ENCODE measurements at places on chromosomes 7 and 10. TPM values are rescaled to one million over a fixed set of nuclear protein-coding genes. Genes with fewer than 3 reads are reported as not detected.

DNA sequence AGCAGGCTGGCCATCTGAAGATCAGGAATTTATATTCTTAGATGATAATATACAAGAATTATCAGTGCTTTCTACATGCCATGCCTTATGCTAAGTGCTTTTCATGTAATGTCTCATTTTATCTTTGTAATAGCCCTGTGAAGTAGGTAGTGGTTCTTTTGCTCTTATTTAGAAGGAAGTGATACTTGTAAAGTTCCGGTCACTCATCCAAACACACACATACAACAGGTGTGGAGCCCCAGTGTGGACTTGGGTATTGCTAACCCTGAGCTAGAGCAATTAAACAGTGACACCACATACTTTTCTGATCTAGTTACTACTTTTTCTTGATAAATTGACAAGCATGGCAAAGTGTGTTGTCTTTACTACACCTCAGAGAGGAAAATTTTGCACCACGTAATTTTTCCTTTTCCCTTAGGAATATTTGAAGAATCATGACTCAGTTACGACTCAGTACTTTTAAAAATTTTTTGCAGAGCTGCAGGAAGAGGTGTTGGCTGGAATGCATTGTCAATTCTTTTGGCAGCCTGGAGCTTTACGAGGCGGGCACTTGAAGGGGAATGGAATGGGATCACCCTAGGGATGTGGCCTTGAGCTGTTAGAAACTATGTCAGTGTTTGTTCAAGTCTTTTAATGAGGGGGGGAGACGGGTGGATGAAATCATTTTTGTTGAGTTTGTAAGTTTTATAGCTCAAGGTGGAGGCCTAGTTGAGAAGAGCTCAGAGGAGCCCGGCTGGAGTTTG lies 212.5 kb upstream of the CELF2 start:
- H3K27ac ChIP-seq = no peak overlapping the region
- no peaks in the 10 kb centered on the region for H3K36me3 ChIP-seq
- H3K27me3 ChIP-seq = no peaks in the 10 kb centered on the region

- DNase-seq = no peak
- no peak overlapping the region for H3K4me3 ChIP-seq
- H3K27ac ChIP-seq = no peak overlapping the region
These were observed 33.2 kb upstream of the CALU start for GRCh38 chr7:128705891-128706333.

DNA sequence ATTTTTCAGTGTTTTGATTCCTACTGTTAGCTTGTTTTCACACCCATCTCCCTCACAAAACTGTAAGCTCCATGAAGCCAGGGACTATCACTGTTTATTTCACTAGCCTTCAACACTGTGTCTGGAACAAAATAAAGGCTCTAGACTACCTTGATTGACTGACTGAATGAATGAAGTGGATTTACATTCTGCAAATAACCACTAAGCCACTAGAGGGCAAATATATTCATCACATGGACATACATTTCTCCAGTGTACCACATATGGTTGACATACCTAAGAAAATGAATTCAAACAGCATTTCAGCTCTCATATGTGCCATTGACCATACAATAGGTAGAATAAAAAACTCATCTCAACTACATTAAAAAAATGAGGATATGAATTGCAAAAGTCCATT lies 185.9 kb downstream of the RAB11FIP2 start:
- H3K27ac ChIP-seq = no peak overlapping the region
- no peak overlapping the region for H3K4me3 ChIP-seq
- no peak for DNase-seq
- H3K27me3 ChIP-seq = no peaks in the 10 kb centered on the region
- H3K4me1 ChIP-seq = no peaks in the 10 kb centered on the region

DNA sequence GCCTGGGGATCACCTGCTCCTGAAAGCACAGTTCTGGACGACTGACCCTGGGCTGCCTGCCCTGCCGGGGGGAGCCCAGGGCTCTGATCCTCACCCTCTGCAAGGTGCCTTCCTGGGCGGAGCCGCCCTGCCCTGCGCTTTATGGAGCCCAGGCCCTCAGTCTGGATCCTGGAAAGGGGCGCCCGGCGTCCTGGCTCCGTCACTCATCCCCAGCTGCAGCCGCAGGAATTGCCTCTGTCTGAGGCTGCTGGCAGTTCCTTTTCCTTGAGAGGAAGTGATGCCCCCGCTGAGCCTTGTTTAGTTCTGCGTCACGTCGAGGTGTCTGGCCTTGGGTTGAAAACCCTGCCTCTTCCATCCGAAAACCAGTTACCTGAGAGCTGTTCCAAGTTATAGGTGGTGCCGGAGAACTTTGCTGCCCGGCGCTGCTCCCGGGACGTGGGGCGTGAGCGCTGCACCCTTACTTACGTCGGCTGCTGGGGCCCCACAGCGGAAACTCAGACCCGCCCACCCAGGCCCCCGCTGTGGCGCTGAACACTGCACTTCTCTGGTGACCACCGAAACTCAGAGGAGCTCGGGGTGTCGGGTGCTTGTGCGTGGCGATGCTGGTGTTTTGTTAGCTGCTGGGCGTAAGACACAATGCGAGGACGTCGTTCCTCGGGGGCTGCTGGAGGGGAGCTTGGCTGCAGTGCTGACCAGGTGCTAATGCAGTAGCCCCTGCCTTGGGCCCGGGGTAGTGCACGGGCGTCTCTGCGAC lies 5.4 kb downstream of the MAFK start:
- no peak overlapping the region for H3K4me3 ChIP-seq
- no peak for DNase-seq
- peaks cover 27% of the 10 kb centered on the region for H3K4me1 ChIP-seq
- peak overlapping the region; percentile 94 for H3K27ac ChIP-seq

OR6B1 gene
- not detected for total RNA-seq

TPST1 gene
- 4.3 TPM for total RNA-seq

- no peaks in the 10 kb centered on the region for H3K4me1 ChIP-seq
- H3K27me3 ChIP-seq = no peaks in the 10 kb centered on the region
- H3K36me3 ChIP-seq = no peaks in the 10 kb centered on the region
- no peak overlapping the region for H3K27ac ChIP-seq
These were observed 100.2 kb downstream of the ATXN7L1 start for GRCh38 chr7:105776068-105776790.

DNA sequence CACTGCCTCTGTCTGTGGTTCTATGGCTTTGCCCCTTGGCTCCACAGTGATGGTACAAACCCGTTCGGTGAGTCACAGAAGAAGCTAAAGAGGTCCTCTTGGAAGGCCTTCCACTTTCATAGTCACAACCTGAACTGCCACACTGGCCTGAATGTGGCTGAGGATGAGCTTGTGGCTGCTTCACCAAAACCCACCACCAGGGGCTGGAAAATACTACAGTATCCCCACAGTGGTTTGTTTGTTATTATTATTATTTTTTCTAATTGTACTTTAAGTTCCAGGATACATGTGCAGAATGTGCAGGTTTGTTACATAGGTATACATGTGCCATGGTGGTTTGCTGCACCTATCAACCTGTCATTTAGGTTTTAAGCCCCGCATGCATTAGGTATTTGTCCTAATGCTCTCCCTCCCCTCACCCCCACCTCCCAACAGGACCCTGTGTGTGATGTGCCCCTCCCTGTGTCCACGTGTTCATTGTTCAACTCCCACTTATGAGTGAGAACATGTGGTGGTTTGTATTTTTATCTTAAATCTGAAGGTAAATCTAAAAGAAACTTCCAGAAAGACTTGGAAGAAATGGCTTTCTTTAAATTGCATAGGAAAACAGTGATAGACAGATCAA lies 160.8 kb upstream of the NPSR1 start:
- H3K36me3 ChIP-seq = no peaks in the 10 kb centered on the region
- H3K4me3 ChIP-seq = no peak overlapping the region
- H3K27me3 ChIP-seq = no peaks in the 10 kb centered on the region

PSD gene
- 2.7 TPM for total RNA-seq

GRCh38 chr10:3942937-3943489 lies 158.0 kb upstream of the KLF6 start:
- no peaks in the 10 kb centered on the region for H3K27me3 ChIP-seq
- DNase-seq = no peak
- no peak overlapping the region for H3K4me3 ChIP-seq
- no peak overlapping the region for H3K27ac ChIP-seq
- no peaks in the 10 kb centered on the region for H3K36me3 ChIP-seq

- H3K27me3 ChIP-seq = no peaks in the 10 kb centered on the region
- H3K36me3 ChIP-seq = no peaks in the 10 kb centered on the region
- no peaks in the 10 kb centered on the region for H3K4me1 ChIP-seq
- no peak overlapping the region for H3K27ac ChIP-seq
- no peak overlapping the region for H3K4me3 ChIP-seq
- DNase-seq = no peak
These were observed 18.1 kb downstream of the MINDY4 start for GRCh38 chr7:30789334-30789711.

SORCS1 gene
- total RNA-seq = 0.85 TPM

TECTB gene
- not detected for total RNA-seq

SSC4D gene
- total RNA-seq = 3.2 TPM

FZD8 gene
- 6.6 TPM for total RNA-seq

DNA sequence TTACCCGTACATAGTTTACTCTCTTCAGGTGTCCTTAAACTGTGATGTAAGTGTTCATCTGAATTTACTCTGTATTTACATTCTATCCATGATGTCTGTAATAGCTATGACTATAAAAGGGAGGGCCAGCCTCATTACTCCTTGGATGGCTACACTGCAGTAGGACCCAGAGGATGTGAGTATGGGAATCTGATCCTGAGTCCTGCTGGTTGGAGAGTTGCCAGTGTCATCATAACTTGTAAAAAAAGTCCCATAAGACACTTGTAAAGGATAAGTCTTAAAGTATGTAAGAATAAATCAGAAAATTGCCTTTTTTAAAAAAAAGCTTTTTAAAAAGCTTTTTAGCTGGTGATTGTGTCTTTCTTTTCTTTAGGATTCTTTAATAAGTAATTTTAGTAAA lies 95.4 kb downstream of the PPP1R9A start:
- DNase-seq = no peak
- H3K4me1 ChIP-seq = peaks cover 14% of the 10 kb centered on the region
- H3K27ac ChIP-seq = peak overlapping the region; percentile 20
- no peak overlapping the region for H3K4me3 ChIP-seq

GRCh38 chr10:114070710-114071109 lies 27.0 kb downstream of the ADRB1 start:
- no peaks in the 10 kb centered on the region for H3K4me1 ChIP-seq
- H3K27me3 ChIP-seq = no peaks in the 10 kb centered on the region
- DNase-seq = no peak
- H3K4me3 ChIP-seq = no peak overlapping the region

- no peak for DNase-seq
- no peaks in the 10 kb centered on the region for H3K36me3 ChIP-seq
- H3K4me1 ChIP-seq = peaks cover 42% of the 10 kb centered on the region
- H3K27me3 ChIP-seq = no peaks in the 10 kb centered on the region
- peak overlapping the region; percentile 68 for H3K4me3 ChIP-seq
These were observed 169.3 kb downstream of the FAM107B start for GRCh38 chr10:14605231-14605925.

EIF3A gene
- total RNA-seq = 107 TPM

- no peak overlapping the region for H3K4me3 ChIP-seq
- peak overlapping the region; percentile 86 for H3K27ac ChIP-seq
- H3K36me3 ChIP-seq = no peaks in the 10 kb centered on the region
These were observed 3.4 kb upstream of the CHST12 start for GRCh38 chr7:2399848-2400587.

EBLN1 gene
- not detected for total RNA-seq

- H3K4me1 ChIP-seq = peaks cover 51% of the 10 kb centered on the region
- H3K4me3 ChIP-seq = no peak overlapping the region
- H3K27me3 ChIP-seq = no peaks in the 10 kb centered on the region
- DNase-seq = peak; percentile 55
- no peaks in the 10 kb centered on the region for H3K36me3 ChIP-seq
- H3K27ac ChIP-seq = peak overlapping the region; percentile 30
These were observed 14.6 kb downstream of the EPC1 start for GRCh38 chr10:32332299-32332750.

Data from pancreas (tissue), 10 donors.